Midbrain (tissue), 1 donor: ENCODE measurements at places on chromosomes 3 and 15.

DNA sequence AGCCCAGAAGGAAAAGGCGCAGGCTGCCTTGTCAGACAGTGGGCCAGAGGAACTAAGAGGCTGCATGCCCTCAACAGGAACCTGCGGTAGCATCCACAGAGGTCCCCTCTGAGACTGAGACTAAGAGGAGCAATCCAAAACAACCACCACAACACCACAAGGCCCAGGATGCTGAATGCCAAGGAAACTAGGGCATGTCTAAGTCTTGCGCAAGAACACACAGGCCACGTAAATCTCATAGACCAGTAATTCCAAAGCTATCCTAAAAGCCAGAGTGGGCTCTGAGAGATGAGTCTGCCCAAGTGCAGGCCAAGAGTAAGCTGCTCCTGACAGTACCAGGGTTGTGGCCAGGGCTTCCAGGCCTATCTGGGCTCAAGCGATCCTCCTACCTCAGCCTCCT lies 12.9 kb downstream of the MON1A start:
- DNase-seq: no peak

GRCh38 chr3:21859124-21860081 lies 108.4 kb upstream of the ZNF385D start:
- no peak for DNase-seq

GRCh38 chr3:188111002-188111584 lies 42.9 kb upstream of the LPP start:
- no peak for DNase-seq

DNA sequence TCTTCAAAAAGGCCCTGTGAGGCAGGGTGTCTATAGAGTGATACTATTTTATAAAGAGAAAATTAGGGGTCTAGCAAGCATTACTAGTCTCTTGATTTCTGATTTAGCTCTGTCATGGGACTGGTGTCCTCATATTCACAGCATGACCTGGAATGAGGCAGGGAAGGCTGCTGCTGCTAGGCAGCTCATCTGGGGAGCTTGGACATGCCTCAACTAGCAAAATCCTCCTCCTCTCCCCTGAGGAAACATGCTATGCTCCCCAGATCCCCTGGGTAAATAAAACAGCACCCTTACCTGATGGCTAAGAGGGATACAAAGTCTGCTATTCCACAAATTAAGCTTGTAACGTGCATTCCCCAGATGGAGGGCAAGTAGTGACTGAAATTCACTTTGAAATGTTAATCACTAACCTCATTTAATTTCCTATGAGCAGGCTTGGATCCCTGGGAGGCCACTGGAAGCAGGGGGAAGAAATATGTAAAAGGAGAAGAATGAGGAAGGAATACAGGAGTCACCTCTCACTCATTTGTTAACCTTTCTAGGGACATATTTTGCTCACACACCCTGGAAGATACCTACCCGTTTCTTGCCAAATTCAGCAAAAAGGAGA lies 709.4 kb downstream of the SQOR start:
- no peak for DNase-seq

DNA sequence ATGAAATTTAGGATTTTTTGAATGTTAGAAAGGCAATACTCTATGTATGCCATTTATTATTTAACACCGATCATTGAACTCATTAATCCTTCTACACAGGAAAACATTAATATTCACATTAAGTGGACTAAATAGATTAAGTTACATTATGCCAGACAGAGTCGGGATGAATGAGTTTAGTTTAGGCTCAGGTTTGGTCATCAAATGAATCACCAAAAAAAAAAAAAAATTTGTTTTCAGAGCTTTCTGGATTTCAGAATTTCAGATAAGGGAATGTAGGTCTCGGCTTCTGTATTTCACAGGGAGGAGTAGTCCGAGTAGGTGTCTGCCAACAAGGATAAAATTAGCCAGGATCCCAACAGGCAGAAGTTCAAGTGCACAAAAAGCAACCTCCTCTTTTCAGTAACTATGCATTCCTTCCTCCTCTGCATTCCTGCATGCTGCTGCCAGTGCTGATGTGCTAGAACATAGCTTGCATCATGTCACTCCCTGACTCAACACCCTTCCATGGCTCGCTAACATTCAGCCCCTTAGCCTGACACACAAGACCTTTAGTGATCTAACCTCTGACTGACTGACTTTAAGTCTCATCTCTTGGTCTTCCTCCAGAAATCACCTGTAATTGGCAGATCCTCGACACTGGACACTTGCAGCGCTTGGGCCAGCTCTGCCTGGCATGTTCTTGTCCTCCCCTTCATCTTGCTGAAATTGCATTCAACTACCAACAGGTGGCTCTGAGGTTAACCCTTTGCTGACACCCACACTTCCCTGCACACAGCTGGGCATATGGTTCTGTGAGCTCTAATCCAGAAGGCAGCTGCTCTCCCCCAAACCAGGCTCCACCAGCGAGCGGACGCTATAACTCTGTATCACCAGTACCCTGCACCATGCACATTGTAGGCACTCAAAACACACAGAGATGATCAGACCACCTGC lies 145.4 kb upstream of the PROK2 start:
- DNase-seq: no peak

DNA sequence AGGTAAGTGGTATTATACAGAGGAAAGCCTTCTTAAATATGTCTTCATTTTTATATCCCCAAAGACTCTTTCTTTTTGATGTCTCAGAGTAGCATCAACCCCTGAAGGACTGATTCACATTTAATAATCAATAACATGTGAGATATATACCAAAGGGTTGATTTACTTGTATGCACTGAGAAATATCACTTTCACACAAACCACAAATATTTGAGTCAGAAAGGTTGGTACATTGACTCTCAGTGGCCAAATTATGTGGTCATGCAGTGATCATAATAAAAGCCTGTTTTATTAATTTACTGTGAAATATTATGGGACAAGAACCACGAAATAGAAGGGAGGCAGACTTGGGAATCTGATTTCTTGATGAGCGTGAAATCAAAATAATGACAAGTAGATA lies 329.0 kb downstream of the GBE1 start:
- DNase-seq: no peak

DNA sequence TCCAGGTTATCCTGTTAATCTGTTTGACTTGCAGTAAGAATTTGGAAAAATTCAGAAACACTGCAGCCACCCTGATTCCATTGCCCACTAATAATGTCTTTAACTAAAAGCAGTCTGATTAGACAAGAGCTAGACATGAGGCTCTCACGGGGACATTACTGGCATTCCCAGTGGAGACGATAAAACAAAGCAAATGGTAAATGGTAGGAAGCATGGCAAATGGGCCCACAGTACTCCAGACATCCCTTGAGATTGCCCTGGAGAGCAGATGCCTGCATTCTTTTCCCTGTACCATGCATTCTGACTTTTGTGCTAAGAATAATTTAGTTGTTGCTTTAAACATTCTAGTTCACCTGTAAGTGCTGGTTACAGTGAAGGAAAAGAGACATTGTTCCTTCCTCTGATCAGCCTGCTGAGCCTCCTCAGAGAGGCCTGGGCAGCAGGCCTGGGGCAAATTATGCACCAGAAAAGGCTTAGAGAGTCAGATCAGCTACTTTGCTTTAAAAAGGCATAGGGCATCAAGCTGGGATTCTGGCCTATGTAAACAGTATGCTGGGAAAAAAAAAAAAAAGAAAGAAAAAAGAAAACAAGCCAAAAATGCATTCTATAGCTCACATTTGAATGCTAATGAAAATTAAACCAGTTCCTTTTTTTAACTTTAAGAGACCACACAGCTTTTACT lies 204.6 kb downstream of the GABRG3 start:
- DNase-seq: no peak

DNA sequence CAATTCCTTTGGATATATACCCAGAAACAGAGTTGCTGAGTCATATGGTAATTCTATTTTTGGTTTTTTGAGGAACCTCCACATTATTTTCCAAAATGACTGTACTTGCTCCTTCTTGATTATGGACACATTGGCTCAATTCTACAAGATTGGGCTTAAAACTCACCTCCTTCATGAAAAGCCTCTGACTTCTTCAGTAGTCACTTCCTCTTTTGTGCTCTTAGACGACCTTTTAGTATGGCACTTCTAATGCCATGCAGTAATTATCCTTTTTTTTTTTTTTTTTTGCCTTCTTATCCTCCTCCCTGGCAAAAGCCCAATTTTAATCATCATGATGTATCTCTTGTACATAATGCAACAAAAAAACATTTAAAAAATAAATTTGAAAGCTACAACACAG lies 33.0 kb upstream of the ABHD17C start:
- DNase-seq: no peak

DNA sequence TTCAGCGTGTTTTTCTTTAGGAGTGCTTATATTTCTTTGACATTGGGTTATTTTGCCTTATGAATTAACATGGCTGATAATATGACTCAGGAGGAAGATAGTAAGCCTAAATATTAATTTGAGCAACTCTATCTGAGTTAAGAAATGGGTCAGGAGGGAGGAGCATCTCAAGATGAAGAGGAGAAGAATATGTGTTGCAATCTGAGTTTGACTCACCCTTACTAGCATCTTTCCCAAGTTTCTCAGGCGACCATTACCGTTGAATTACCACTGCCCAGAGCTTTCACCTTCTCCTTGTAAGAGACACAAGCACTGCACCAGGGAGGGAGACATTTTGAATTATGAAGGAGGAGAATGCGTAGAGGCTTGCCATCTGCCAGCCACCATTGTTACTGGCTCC lies 138.3 kb upstream of the MYRIP start:
- DNase-seq: no peak
